Stimulated activated CD4-positive, alpha-beta T cell treated with anti-CD3 and anti-CD28 coated beads, Interleukin-1b, Interleukin-23, amount 100 ng/mL, for 1 hour (primary cell): ENCODE measurements at places on chromosomes 12 and 14.

- no peak for DNase-seq
These were observed 45.9 kb downstream of the IFNG start for GRCh38 chr12:68113644-68114043.

- DNase-seq: no peak
These were observed 1.7 kb downstream of the ZNF410 start for GRCh38 chr14:73888460-73888725.

- no peak for DNase-seq
These were observed 2.3 kb downstream of the DAZAP2 start for GRCh38 chr12:51240971-51241370.

DNA sequence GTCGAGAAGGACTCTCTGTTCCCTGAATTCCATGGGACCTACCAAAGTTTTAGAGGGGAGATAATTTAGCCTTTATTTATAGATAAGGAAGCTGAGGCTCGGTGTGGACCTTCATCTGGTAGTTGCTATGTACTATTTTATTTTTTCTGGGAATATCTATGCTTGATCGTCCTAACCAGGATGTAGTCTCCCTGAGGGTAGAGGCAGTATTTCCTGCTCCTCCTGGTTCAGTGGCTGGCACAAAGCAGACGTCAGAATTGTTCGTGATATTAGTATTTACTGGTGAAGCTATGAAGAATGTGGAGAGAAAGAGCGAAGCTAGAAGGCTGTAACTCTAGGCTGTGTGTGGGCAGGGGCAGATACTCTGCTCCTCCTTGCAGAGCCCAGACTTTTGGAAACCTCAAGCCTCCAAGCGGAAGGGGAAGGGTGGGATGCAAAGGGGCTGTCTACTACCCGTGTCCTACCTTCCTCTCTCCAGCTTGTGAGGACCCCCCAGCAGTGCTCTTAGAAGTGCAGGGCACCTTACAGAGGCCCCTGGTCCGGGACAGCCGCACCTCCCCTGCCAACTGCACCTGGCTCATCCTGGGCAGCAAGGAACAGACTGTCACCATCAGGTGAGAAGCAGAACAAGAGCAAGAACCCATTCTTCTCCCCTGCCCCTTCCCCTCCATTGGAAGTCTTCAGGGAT is 1.4 kb downstream of the LRP10 start:
- no peak for DNase-seq

- no peak for DNase-seq
These were observed 3.6 kb downstream of the CMA1 start for GRCh38 chr14:24504425-24504950.

DNA sequence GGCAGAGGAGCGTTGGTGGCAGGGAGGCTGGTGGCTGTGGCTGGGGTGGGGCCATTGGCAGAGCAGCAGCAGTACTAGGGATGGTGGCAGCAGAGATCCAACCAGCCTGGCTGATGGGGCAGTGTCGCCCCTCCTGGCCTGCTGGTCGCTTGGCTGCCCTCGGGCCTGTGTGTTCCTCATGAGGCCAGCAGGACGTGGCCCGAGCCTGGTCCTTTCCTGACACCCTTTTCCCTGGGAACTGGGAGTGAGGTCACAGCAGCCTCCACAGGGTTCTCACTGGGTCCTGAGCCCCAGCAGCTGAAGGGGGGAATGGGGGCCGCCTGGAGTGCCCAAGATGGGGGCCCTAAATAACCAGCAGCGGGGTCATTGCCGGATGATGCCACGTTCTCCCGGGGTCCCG is 46.1 kb downstream of the KIF26A start:
- DNase-seq: no peak

DNA sequence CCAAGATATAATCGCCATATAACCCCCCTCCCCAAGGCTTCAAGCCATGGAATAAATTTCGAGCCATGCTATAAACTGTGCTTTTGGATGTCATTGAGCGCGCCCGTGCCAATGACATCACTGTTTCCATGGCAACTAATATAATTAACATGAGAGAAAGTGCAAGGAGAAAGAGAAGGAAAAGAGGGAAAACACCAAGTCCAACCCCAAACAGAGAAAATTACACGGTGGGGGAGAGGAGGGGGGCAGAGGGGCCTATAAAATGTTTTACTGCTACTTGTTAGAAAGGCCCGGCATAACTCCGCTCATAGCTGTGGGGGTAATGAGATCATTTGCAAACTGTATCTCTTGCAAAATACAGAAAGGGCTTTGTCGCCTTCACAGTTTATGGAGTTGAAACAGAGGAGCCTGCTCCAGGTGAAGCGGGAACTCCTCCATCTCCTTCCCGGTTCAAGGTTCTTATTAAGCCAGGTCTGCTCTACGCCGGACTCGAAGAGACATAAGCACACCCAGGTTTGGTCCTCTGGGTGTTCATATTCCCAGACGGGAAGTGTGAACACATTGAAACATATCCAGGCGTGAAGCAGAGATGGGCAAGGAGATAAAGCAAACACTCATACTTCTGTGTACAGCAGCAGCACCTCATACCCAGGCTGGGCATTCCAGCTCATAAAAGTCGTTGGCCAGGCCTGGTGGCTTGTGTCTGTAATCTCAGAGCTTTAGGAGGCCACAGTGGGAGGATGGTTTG is 99.1 kb upstream of the MAP1LC3B2 start:
- no peak for DNase-seq

GRCh38 chr12:73308747-73309146 is 1036.6 kb downstream of the TRHDE start:
- DNase-seq: no peak

GRCh38 chr12:127383281-127383680 is 883.7 kb upstream of the TMEM132C start:
- DNase-seq: no peak

DNA sequence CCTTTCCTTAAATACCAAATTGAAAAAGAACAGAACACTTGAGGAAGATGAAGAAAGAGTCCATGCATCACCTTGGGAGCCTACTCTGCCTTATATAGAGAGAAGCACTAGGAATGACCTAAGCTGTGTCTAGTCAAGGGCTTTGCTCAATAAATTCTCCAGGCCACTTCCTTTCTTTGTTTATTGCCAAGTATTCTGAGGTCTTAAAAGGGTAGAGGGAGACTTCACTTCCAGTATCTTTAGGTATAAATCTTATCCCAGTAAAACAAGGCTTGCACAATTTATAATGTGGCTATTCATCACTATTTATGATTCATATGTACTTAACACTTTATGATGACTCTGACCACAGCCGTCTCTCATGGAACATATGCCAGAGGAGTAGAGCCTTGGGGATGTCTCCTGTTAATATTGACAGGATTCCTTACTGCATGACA is 85.1 kb upstream of the ARHGAP5 start:
- DNase-seq: no peak

- DNase-seq: no peak
These were observed 63.1 kb downstream of the LRRC9 start for GRCh38 chr14:59983048-59983447.

DNA sequence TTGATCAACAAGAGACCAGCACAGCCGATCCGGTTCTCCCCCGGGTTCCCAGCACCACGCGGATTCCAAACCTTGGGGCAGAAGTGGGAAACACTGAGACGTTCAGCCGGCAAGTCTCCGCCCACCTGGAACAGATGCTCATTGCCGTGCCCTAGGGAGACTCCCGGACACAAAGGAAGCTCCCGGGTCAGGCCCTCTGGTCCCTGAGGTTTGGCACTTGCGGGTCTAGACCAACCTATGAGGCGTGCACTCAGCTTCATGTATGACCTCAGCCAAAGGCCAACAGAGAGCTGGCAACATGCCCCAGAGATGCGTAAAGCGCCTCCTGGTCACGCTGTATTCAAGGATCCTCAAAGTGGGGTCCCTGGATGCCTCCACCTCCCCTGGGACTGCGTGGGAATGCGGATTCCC is 2.5 kb downstream of the RIMBP2 start:
- DNase-seq: no peak

DNA sequence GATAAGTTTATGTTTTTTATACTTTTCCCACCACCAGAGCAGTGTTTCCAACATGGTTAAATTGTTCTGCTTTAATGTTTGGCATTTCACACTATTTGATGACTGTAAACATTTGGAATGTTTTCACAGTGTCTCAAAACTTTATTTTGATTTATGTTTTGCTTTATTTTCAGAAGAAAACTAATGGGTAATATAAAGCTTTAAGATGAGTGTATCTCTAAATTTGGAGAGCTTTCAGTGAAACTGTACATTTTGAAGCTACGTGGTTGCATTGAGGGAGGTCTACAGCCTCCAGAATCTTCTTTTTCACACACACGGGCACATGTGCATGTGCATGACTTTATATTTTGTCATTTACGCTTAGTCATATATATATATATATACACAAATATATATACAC is 10.7 kb downstream of the BICD1 start:
- DNase-seq: no peak

DNA sequence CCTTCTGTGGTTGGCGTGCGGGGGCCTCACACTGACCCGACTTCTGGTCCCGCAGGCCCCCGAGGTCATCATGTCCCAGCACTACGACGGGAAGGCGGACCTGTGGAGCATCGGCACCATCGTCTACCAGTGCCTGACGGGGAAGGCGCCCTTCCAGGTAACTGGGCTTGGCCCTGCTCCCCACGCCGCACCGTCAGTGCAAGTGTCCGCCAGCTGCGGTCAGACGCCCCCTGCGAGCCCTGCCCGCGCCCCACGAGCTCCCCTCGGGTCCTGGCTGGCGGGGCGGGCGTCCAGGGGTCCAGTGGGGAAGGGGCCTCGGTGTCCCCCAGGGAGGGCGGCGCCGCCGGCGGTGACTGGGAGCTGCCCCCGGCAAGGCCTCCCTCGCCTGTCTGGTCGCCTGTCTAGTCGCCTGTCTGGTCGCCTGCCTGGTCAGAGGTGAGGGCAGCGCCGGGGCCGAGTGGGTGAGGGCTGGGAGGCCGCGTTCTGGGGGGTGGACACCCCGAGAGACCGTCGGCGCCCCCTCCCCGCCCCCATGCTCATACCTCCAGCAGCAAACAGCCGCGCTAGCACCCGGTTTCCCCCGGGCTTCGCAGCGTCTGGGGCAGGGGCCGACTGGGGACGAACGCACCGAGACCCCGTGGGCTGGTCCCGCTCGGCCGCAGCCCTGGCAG is 14.8 kb downstream of the ULK1 start:
- no peak for DNase-seq

GRCh38 chr12:91064640-91065039 is 6.8 kb upstream of the KERA start:
- DNase-seq: no peak

- DNase-seq: no peak
These were observed 206.4 kb downstream of the CRADD start for GRCh38 chr12:93883436-93884154.

DNA sequence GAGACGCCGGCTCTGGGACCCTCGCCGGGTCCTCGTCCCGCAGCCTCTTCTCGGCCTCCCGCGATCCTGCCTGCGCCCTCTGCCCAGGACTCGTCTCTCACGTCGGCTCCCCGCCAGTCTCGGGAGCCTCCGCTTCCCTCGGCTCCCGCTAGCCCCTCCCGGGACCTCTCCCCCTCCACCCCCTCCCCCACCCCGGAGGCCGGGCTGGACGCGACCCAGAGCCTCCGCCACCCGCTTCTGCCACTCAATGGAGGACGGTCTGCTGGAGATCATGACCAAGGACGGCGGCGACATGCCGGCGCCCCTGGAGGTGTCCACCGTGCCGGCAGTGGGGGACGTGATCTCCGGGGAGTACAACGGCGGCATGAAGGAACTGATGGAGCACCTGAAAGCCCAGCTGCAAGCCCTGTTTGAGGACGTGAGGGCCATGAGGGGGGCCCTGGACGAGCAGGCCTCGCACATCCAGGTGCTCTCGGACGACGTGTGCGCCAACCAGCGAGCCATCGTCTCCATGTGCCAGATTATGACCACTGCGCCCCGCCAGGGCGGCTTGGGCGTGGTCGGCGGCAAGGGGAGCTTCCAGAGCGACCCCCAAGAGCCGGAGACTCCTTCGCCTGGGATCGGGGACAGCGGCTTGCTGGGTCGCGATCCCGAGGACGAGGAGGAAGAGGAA is 568 bp downstream of the CCDC184 start:
- no peak for DNase-seq

DNA sequence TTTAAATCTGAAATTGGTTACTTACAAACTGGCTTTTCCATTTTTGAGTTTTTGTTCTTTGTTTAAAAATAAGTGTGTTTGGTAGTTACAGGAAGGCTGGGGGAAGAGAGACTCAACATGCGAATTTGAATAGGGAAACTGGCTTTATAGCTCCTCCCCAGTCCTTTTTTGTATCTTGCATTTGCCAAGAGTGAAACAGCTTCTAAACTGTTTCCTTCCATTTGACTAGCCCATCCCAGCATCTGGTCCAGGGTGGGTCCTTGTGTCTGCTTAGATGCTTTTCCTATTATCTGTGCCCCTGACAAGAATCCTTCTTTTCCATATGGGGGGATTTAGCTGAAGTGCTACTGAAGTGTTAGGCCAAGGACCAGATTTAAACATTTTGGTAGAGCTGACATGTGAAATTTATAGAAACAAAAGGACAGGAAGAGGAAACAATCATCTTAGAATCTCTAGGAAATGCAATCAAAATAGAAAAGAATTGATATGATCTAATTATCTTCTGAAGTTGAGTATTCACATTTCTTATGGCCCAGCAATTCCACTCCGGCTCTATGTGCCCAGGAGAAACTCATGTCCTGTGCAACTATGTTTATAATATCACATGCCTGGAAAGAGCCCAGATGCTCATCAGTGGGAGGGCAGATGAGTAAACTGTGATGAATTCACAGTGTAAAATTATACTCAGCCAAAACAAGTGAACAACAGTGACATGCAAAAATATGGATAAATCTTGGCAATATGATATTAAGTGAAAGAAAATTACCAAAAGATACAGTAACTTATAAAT is 7.4 kb downstream of the SMOC1 start:
- DNase-seq: no peak

- no peak for DNase-seq
These were observed 47.7 kb downstream of the BCL11B start for GRCh38 chr14:99224116-99224910.

DNA sequence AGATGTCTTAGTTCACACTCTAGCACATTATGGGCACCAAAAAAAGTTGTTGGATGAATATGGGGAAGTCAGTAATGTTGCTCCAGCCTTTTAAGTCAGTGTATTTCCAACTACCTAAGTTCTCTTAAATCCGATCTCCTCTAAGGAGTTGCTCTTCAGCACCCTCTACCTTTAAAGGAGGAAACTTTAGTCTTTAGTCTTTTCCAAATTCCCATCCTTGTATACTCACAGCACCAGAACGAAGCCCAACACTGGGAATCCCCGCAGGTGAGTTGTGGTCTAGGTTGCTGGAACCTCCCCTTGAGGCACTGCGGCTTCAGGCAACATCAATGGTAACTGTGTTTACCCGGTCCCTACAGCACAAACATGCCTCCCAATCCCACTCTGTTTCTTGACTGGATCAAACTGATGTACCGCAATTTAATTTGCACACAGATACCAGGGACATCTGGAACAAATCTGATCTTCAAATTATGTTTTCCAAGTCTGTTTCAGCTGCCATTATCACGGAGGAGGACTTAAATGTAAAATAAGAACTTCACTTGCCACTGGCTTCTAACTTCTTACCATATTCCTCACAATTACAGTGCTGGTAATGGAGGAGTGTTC is 179.0 kb downstream of the FOXN3 start:
- no peak for DNase-seq

- DNase-seq: no peak
These were observed 341.0 kb downstream of the ZFP36L1 start for GRCh38 chr14:68451696-68452373.
